ENCODE measurements at places on chromosomes 13 and 19. TPM values are rescaled to one million over a fixed set of nuclear protein-coding genes. Genes with fewer than 3 reads are reported as not detected.

HCN2 gene
- 2.2 TPM for total RNA-seq

ZNF490 gene
- 2.1 TPM for total RNA-seq

WTIP gene
- total RNA-seq = 53.0 TPM

ZNF486 gene
- 1.2 TPM for total RNA-seq

SDHAF1 gene
- 34.4 TPM for total RNA-seq

ATP4A gene
- total RNA-seq = not detected

SIGLEC8 gene
- not detected for total RNA-seq

CRB3 gene
- not detected for total RNA-seq

CYP4F11 gene
- not detected for total RNA-seq

PRR36 gene
- not detected for total RNA-seq

ZNF682 gene
- 13.9 TPM for total RNA-seq

DNA sequence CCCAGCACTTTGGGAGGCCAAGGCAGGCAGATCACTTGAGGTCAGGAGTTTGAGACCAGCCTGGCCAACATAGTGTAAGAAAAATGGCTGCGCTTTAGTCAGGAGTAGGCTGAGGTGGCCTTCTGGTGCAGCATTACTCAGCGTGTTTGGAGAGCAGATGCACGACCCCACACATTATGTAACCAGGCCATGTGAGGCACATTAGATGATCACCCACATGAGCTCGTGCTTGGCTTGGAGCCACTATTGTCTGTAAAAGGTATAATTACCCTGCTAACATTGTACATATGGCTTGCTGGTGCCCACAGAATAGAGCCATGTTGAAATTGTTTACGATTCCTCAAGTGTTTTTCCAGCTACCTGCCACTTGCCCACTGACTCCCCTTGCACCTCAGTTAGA is 24.0 kb upstream of the SCEL start:
- DNase-seq = no peak

DNA sequence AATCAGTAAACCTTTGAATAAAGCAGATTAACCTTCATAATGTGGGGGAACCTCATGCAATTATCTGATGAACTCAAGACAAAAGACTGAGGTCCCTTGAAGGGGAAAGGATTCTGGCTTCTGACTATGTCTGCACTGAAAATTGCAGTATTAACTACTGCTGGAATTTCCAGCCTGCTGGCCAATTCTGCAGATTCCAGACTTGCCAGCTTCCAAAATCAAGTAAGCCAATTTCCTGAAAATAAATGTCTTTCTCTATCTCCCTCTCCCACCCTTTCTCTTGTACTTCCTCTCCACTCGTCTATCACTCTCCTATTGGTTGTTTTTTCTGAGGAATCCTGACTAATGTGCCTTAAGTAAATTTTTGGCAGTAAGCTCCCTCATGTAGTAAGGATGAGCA is 1479.9 kb upstream of the PRR20A start:
- no peak for DNase-seq

DNA sequence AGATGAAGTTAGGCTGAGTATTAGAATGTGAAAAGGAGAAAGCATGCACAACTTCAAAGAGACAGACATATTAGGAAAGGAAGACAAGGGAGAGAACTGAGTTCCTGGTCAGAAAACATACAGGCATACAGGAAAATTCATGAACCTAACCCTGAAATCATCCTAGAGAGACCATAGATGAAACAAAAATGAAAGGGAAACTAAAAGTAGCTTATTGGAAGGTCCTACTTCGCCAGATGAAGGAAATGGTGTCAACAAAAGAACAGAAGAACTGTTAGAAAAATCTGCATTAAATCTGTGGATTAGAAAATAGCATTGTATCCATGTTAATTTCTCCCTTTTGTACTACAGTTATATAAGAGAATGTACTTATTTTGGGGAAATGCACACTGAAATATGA is 169.0 kb upstream of the UFM1 start:
- DNase-seq = no peak

DNA sequence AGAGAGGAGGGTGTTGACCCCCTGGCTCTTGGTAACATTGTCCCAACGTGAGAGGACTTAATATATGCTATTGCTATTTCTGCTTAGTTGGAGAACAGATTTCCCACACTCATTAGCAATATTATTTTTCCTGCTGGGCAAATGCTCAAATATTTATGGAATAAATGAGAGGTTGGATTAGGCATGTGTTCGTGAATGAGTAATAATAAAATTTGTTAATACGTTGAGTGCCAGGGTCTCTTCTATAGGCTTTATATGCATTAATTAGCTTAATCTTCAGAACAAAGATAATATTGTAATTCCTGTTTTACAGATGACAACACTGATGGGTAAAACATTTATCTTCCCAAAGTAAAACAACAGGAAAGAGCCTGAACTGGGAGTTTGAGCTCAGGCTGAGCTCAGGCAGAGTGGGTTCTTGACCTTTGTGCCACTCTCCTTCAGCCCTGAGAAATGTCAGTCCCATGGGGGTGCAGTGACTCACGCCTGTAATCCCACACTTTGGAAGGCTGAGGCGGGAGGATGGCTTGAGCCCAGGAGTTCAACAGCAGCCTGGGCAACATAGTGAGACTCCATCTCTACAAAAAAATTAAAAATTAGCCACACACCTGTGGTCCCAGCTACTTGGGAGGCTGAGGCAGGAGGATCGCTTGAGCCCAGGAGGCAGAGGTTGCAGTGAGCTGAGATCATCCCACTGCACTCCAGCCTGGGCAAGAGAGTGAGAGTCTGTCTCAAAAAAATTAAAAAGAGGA is 1.2 kb downstream of the ZNF233 start:
- DNase-seq = no peak

DNA sequence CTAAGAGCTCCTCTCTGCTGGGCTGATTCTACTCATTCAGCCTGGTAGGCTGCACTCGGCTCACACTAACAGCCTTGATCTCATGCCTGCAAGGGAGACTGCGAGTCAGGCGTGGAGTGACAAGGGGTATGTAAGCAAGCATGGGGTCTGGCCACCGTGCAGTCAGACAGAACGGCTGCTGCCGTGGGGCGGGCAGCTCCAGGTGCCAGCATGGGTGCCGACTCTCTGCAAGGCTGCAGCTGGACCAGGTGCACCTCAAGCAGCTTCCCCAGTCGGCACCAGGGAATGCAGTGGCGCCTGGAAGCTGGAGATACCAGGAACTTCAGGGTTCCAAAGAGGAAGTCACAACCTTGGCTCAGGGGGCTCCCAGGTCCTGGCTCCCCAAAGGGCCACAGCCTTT is 892.3 kb downstream of the OLFM4 start:
- DNase-seq = no peak

DNA sequence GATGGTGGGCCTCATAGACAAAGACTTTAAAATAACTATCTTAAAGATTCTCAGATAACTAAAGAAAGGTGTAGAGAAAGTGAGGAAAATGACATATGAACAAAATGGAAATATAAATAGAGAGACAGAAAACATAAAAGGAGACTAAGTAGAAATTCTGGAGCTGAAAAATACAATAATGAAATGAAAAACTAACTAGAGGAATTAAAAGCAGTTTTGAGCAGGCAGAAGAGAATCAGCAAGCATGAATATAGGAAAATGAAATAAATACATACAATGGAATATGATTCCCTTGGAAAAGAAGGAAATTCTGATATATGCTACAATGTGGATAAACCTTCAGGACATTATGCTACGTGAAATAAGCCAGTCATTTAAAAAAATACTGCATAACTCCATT is 3.9 kb downstream of the EEF1AKMT1 start:
- no peak for DNase-seq

- no peak for DNase-seq
These were observed 9.3 kb downstream of the POU2F2 start for GRCh38 chr19:42122691-42123607.

GRCh38 chr19:10642473-10643171 is 11.5 kb upstream of the ILF3 start:
- no peak for DNase-seq

GRCh38 chr13:75986818-75987217 is 350.7 kb downstream of the LMO7 start:
- no peak for DNase-seq

DNA sequence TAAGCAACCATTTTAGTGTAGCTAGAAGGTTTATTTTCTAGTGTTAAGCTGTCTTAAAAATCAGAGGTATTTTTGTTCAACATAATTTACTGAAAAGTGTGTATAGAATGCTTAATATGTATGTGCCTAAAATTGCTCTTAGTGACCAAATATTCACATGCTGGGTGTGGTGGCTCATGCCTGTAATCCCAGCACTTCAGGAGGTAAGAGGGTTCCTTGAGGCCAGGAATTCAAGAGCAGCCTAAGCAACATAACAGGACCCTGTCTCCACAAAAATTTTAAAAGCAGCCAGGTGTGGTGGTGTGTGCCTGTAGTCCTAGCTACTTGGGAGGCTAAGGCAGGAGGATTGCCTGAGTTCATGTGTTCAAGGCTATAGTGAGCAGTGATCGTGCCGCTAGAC is 120.9 kb upstream of the FRY start:
- DNase-seq = no peak

GRCh38 chr13:31998131-31998530 is 33.4 kb upstream of the FRY start:
- DNase-seq = no peak

GRCh38 chr19:18379803-18380747 is 5.9 kb upstream of the GDF15 start:
- DNase-seq = no peak

DNA sequence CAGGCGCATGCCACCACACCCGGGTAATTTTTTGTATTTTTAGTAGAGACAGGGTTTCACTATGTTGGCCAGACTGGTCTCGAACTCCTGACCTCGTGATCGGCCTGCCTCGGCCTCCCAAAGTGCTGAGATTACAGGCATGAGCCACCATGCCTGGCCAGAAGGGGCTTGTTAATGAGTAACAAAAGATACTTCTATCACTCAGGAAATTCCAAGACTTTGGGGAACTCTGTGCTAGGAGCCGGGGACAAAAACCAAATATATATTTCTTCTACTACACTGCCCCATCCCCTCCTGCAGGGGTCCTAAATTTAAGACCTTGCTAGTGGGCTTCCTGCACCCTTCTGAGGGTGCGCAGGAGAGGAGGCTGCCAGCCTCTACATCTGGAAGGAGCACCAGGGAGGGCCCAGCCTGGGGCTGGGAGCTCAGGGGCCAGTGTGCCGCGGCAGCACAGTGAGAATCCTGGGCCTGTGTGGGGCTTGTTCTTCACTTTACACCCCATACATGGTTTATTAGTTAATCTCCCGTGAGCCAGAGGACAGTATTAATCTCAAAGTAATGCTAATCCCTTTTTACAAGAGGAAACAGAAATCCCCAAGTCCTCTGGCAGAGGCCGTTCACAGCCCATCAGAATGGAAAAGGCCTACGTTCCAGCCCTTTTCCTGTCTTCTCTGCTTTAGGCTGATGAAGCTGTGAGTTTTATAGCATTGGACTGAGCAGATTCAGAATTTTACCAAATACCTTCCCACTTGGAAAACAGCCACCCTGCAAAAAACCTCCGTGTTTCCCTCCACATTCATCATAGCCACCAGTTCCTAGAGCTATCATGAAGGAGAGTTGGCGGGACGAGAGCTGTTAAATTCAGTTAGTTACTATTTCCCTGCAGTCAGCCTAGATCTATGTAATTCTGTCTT is 44.4 kb upstream of the NPAS1 start:
- no peak for DNase-seq

DNA sequence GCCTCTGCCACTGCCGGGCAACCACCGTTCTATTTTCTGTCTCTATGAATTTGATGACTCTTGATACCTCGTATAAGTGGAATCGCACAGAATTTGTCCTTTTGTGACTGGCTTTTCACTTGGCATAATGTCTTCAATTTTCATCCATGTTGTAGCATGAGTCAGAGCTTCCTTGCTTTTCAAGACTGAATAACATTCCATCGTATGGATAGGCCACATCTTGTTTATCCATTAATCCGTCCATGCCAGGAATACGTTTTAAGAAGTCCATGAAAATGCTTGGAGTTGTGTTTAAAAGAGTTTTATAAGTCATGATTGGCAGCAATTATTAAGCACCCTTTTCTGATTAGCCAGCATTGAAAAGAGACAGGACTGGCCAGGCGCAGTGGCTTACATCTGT is 53.6 kb upstream of the CLDN10 start:
- DNase-seq = no peak

DNA sequence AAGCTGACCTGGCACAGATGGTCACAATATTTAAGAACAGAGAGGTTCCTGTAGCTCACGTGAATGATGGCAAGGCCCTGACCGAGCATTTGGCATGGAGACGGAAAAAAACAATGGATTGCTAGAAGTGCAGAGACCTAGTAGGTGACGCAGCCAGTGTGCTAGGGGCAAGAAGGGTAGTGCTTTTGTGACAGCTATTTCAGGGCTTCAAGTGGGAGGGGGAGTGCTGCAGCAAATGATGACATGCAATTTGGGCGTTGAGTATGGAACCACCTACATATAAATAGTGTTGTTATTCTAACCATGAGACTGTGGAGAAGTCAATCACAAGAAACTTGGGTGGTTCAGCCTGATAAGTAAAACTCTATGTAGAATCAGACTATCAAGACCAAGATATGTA is 65.7 kb upstream of the IL17D start:
- no peak for DNase-seq

- DNase-seq = no peak
These were observed 24.5 kb upstream of the GPC6 start for GRCh38 chr13:93201992-93202558.

GRCh38 chr19:10407096-10407495 is 3.8 kb upstream of the CDC37 start:
- DNase-seq = no peak

GRCh38 chr13:29543230-29544215 is 52.0 kb downstream of the SLC7A1 start:
- peak; percentile 59 for DNase-seq

GRCh38 chr19:46016426-46017094 is 6.3 kb downstream of the PGLYRP1 start:
- peak; percentile 59 for DNase-seq

DNA sequence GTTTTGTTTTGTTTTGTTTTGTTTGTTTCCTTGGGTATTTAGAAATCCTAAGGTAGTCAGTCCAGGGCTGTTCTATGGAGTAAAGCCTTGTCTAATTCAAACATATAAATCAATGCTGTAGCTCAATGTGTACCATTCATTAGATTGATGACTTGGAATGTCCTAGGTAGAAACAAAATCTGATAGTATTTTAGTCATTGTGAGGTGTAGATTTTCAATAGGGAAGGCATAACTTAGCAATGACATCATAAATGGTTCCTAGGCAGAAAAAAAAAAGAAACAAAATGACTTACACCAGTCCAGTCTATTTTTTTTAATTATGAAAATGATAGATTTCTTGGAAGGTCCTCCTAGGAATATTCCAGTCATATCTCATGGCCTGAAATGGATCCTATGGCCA is 189.9 kb downstream of the SPRY2 start:
- DNase-seq = no peak

DNA sequence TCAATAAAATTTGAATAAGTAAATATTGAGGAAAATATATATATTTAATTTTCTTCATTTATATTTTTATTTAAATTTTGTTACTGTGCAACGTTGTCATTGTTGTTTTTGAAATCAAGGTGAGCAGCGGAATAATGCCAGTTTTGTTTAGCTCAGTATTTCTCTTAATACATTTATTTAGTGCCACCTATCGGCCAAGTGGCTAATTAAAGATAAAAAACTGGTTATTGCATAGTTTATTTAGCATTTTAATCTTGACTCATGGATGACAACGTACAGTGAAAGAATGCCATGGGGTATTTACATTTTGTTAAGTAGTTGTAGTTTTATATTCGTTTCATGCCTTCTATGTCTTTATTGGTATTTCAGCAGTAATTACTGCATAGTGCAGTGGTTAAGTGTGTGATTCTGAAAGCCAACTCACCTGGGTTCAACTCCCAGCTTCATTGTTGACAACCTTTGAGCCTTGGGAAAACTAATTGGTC is 265.9 kb downstream of the MYO16 start:
- peak; percentile 83 for DNase-seq

- peak; percentile 57 for DNase-seq
These were observed 47.4 kb upstream of the TMTC4 start for GRCh38 chr13:100721885-100722512.

GRCh38 chr19:54902061-54902460 is 3.9 kb upstream of the NCR1 start:
- DNase-seq = no peak
